ENCODE measurements at places on chromosomes 11 and 22. TPM values are rescaled to one million over a fixed set of nuclear protein-coding genes. Genes with fewer than 3 reads are reported as not detected.

The USH1C gene
- total RNA-seq = not detected

The FAM83F gene
- not detected for total RNA-seq

The BDNF gene
- total RNA-seq = 8.1 TPM

The OR52N4 gene
- not detected for total RNA-seq

The API5 gene
- total RNA-seq = 81.0 TPM

The RSF1 gene
- total RNA-seq = 44.5 TPM

The KCNE3 gene
- 0.18 TPM for total RNA-seq

The RTN4R gene
- total RNA-seq = not detected

The KCNQ1OT1 gene
- 7.3 TPM for total RNA-seq

The ESAM gene
- 1.5 TPM for total RNA-seq

The BATF2 gene
- 0.25 TPM for total RNA-seq

The TCN2 gene
- 17.7 TPM for total RNA-seq

The KDM4E gene
- total RNA-seq = not detected

The RANGAP1 gene
- 78.5 TPM for total RNA-seq

The SCGB1D2 gene
- not detected for total RNA-seq

The TRIM6 gene
- total RNA-seq = 5.3 TPM

The CD3D gene
- total RNA-seq = not detected

The GGA1 gene
- total RNA-seq = 12.0 TPM

The CBX7 gene
- 8.0 TPM for total RNA-seq

The GALNT18 gene
- 2.4 TPM for total RNA-seq

The FDXACB1 gene
- total RNA-seq = 0.98 TPM
